Activated CD4-positive, alpha-beta T cell treated with anti-CD3 and anti-CD28 coated beads, Interleukin-2, amount 50 U/mL, for 16 hours (primary cell): ENCODE measurements at places on chromosomes 1 and 21.

DNA sequence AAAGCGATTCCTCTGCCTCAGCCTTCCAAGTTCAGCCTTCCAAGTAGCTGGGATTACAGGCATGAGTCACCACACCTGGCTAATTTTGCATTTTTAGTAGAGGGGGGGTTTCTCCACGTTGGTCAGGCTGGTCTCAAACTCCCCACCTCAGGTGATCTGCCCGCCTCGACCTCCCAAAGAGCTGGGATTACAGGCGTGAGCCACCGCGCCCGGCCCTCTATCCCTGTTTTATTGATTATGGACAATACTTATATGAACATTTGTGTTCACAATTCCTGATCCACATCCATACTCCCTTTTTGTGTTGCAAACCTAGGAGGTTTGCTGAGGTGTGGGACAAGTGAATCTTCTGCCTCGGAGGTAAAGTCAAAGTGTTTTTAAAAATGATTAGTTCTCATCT, 245.3 kb downstream of the GREM2 start:
- DNase-seq, result no peak

GRCh38 chr21:44421901-44422840, 33.1 kb upstream of the LRRC3 start:
- no peak for DNase-seq

DNA sequence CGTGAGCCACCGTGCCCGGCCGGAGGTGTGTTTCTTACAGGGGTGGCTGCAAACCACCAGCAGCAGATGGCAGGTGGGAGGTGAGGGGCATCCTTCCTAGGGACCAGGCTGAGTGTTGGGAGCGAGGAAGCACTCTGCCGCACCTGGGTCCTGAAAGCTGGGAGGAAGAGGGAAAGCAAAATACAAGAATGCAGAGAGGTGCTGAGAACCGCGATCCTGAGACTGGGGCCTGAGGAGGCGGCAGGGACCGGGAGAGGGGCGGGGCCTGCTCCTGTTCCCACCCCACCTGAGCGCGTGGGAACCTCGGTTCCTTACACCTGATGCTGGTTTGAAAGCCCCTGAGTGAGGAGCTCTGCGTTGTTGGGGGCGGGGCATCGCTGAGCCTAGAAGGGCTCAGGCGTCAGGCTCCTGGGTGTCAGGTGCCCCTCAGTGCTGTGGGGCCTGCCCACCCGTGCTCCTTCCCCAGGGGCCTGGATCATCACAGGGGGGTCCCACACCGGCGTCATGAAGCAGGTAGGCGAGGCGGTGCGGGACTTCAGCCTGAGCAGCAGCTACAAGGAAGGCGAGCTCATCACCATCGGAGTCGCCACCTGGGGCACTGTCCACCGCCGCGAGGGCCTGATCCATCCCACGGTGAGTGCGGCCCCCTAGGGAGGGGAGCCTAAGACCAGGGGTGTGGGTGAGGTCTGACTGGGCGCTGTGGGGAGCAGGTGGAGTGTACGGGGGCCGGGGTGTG, 15.5 kb downstream of the TRPM2 start:
- DNase-seq, result no peak

DNA sequence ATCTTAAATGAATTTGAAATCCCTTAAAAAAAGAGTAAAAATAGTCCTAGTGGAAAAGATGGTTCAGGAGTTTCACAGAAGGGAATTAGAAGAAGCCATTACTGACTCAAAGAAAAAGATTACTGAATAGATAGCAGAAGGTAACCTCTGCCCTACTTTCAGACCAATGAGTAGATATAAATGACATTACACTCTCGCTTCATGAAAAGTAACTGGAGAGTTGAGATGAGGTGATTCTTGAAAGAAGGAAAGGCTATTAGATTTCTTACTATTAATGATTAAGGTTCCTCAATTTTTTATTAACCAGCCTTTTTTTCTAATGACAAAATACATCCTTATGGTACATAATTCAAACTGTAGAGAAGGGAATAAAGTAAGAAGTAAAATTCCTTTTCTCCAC, 28.3 kb downstream of the CCN1 start:
- no peak for DNase-seq

- DNase-seq, result no peak
Observed at GRCh38 chr1:3024588-3024987, 3.3 kb downstream of the ACTRT2 start.
